ENCODE measurements at places on chromosomes 16 and 17.
A peak's percentile ranks its signal among the peaks of the same experiment; 100 is the strongest.

- no peak for DNase-seq
Observed at GRCh38 chr17:35978346-35978745, 3.0 kb downstream of the CCL16 start.

DNA sequence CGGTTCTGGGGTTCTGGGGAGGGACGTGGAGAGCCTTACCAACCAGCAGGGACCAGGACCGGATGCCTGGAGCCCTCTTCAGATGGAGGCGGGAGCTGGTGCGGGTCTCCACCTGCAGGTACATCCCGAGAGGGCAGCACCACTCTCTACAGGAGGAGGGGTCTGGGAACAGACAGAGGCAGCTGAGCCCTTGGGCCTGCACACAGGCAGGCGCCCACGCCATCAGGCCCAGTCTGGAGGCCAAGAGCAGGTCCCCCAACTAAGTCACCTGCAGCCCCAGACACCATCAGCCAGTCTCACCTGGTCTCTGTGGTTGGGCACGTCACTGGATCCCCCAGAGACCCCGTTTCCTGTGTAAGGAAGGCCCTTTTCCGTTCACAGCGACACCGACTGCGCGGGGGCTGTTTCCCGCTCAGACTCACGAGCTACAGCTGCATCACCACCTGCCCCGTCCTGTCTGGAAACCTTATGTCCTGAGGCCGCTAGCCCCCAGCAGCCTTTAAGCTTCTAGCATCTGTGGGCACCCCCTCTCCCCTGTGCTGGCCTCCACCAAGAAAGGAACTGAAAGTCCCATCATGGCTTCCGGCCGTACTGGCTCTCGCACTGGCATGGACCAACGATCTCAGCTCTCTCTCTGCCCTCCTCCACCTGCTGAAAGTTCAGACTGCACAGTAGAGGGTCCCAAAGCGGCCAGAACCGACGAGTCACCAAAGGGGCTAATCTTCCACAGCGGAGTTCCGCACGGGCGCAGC lies 1.2 kb downstream of the CYBC1 start:
- no peak for DNase-seq

DNA sequence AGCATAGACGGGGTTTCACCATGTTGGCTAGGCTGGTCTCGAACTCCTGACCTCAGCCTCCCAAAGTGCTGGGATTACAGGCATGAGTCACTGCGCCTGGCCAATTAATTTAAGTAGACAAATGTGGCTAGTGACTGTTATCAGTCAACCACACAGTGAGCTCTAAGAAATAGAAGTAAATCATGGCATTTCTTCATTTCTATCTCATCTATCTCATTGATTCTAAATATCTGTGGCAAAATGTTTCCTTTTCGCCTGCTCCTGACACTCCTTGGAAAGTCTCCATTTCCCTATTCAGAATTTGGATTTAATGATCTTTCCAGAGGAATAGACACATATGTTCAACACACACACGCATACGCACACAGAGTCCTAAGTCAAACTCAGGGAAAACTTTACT lies 81.3 kb downstream of the HIC1 start:
- DNase-seq: no peak

DNA sequence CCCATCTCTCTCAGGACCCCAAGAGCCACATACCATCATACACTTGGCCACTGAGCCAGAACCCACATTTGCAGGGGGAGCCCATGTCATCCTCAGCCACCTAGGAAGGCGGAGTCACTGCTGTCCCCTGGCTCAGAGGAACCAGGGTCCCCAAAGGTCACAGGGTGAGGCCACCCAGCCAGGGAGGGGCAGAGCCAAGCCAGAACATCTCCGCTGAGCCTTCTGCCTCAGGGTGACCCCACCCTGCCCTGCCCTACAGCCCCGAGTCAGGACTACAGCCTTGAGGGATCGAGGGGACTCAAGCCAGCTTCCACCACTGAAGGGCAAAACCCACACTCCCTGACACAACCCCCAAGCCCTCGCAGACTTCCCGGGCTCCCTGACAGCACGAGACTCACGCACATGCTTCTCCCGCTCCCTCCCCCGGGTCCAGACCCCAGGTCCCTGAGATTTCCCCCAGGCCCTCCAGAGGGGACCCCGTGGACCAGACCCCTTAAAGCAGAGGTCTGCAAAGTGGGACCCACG lies 17.4 kb downstream of the PIEZO1 start:
- no peak for DNase-seq

DNA sequence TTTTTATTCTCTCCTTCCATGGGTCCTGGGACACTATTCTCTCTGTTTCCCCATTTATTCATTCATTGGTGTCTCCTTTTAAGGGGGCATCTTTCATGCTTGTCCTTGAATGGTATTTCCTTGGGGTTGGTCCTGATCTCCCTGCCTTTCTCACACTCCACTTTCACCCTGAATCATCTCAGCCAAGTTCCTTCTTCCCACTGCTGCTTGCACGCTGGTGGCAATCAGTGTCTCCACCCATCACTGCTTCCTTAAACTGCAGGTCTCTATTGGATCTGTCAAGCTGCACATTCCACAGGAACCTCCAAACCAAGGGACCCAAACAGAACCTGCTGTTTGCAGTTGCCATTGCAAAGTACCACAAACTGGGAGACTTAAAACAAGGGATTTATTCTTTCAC lies 89.3 kb upstream of the SDK2 start:
- DNase-seq: no peak

GRCh38 chr16:30912794-30913412 lies 10.5 kb upstream of the FBXL19 start:
- DNase-seq: no peak

DNA sequence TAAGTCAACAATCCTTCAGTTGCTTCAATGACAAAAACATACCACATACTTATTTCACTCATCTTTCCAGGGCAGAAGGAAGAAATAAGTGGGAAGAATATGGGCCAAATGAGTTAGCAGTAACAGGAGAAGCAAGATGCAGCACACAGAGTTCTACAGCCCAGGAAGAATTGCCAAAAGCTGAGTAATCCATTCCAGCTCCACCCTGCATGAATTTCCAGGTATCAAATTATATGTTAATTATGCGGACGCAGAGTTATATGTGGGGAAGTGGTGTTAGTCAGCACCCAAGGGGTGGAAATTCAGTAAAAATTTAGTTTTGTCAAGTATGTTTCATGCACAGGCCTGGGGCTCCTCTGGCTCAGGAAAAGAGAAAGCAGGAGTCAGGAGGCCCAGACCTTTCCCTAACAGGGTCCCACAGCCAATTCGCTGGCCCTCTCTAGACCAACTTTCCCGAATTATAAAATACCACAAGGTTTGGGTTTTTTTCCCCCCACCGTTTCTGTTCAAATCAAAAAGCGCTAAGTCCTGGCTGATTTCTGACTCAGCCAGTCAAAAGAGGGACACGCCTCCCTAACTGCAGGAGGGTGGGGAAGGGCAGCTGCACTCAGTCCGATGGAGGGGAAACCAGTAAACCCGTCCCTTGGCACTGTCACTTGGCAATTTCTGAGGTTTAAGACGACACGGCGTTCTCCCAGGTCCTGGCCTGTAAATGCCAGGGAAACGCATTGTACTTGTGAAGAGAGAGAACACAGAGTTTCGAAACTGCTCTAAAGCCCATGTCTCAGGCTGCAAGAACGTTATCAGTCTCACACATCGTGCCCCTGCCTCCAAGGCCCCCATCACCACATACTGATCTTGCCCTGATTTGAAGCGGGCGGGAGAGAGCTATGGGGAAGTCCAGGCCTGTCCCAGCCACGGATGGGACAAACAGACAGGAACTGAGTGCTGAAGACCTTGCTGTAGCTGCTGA lies 58.1 kb downstream of the ZFHX3 start:
- no peak for DNase-seq

DNA sequence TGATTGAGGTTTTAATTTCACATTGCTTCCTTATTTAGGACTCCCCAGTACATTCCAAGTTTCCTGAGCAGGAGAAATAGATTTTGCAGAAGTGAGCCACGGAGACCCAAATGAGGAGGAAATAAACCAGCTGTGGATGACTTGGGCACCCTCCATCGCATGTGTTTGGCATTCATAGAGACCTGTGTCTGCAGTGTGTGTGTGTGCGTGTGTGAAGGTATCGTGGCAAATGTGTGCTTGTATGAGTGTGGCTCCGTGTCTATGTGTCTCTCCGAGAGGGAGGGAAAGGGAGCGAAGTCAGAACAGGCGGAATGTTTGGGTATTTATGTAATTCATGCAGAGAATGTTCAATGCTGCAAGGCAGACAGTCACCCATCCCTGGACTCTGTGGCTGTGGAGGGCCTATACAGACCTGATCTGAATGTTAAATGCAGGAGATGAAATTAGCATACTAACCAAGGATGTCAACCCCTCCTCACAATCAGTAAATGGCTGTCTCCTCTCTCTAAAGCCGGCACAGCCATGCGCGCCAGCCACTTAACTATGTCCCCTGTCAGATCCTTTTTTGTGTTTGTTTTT lies 186.0 kb upstream of the ZFHX3 start:
- DNase-seq: no peak

DNA sequence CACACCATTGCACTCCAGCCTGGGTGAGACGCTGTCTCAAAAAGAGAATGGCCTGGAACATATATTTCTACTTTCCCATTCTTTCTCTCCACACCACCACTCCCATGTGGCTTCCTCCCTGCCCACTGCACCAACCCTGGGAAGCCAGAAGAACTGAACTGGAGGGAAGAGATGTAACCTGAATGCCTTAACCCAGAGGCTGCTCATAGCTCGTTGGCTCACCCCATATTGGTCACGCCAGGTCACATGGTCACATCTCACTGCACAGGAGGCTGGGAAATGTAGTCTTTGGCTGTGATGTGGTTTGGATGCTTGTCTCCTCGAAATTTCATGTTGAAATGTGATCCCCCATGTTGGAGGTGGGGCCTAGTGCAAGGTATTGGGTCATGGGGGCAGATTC lies 5.9 kb upstream of the DNAH17 start:
- no peak for DNase-seq

- no peak for DNase-seq
Observed at GRCh38 chr16:2511128-2511800, 2.5 kb upstream of the ATP6V0C start.

GRCh38 chr17:6070913-6071511 lies 833 bp downstream of the WSCD1 start:
- DNase-seq: no peak

- no peak for DNase-seq
Observed at GRCh38 chr17:21177854-21178600, 35.9 kb downstream of the TMEM11 start.

- DNase-seq: no peak
Observed at GRCh38 chr17:11637796-11638195, 39.5 kb downstream of the DNAH9 start.

GRCh38 chr17:62064029-62064790 lies 868 bp downstream of the MED13 start:
- peak; percentile 22 for DNase-seq

- DNase-seq: no peak
Observed at GRCh38 chr16:17305694-17306093, 165.1 kb downstream of the XYLT1 start.

- no peak for DNase-seq
Observed at GRCh38 chr17:75839942-75840798, 4.0 kb downstream of the UNC13D start.

GRCh38 chr17:67156269-67157199 lies 88.5 kb downstream of the HELZ start:
- DNase-seq: no peak

DNA sequence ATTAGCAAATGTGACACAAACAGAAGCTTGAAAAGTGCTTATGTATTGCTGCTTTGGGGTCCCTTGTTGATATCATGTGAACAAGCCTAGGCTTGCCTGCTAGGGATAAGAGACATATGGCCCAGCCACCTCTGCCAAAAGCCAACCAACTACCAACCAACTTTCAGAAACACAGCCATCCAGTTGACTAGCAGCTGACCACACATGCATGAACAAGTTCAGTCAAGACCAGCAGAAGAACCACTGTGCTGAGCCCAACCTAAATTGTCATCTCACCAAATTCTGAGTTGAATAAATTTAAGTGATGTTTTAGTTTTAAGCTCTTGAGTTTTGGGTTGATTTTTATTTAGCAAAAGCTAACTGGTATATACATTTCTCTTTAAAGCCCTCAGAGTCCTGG lies 3.5 kb downstream of the ERN2 start:
- DNase-seq: no peak

DNA sequence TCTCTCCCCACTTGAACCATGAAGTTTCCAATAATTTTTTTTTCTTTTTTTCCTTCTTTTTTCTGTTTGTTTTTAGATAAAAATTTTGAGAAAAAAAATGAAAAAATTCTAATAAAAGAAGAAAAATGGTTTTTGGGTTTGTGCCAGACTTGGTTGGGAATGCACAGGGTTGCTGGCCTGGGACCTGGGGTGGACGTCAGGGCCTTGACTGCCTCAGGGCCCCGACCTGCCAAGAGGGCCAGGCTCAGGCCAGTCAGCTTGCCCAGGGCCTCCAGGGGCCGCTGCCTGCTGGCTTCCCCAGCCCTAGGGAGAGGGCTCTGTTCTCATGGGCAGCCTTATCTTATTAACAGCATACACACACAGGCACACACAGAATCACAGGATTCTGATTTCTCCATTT lies 6.5 kb downstream of the TBX6 start:
- no peak for DNase-seq
